MV-4-11 (cell line): ENCODE measurements at places on chromosomes 4 and X.
A peak's percentile ranks its signal among the peaks of the same experiment; 100 is the strongest.

DNA sequence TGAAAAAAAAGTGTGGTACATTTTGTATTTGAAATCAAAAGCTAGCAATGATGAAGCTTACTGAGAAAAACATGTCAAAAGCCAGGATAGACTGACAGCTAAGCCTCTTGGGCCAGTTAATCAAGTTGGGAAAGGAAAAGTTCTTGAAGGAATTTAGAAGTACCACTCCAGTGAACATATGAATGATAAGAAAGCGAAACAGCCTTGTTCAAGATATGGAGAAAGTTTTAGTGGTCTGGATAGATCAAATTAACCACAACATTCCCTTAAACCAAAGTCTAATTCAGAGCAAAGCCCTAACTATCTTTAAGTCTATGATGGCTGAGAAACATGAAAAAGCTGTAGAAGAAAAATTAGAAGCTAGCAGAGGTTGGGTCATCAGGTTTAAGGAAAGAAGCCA, 268.3 kb downstream of the PDHA2 start:
- DNase-seq = no peak

GRCh38 chr4:154939851-154940250, 158.8 kb downstream of the RBM46 start:
- no peak for DNase-seq

- DNase-seq = peak; percentile 64
Observed at GRCh38 chrX:149145845-149146285, 359.2 kb downstream of the IDS start.

DNA sequence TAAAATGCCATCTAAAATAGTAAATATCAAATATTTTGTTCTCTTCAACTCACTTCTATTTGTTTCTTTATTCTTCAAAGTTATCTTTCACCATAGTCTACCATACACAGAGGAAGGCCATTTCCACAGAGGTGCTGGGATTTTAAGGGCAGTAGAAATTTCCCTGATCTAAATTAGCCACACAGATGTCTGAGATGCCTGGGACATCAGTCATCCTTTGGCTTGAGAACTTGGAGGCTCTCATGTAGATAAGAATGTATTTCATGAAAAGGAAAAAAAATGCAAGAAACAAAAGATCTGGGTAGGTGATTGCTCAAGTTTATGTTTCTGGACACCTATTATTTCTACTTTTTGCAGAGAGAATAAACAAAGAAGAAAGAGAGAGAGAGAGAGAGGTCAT, 1008.2 kb downstream of the NLGN4X start:
- DNase-seq = no peak

DNA sequence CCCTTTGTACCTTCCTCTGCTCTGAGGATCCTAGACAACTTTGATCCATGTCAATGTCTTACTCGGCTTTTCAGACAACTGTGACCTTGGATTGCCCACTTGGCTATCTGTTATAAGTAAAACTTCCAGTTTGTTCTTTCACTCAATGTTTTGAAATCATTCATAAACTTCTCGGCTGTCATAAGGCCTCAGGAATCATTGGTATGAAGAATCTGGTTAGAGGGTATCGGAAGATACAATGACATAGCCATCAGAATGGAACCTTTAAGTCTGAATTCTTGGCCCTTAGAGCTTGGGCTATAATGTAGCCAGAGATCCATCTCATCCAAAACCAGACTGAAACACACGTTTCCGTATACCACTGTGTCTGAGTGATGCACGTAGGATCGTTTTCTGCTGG, 59.0 kb upstream of the WDR1 start:
- no peak for DNase-seq

GRCh38 chr4:10732235-10732913, 47.8 kb upstream of the CLNK start:
- no peak for DNase-seq

DNA sequence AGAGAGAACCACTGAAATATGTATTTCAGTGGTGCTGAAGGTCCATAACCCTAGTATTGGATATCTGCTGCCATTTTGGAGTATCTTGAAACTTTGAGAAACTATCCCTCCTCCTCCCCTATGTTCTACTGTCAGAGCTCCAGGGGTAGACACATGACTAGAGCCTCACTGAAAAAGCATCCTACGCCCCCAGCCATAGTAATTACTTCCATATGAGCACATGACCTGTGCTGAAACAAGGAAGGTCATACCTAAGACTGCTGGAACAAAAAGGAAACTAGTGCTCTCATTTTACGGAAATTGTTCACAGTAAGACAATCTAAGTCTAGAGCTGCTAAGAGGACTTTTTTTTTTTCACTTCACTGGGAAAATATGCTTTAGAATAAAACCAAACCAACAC, 42.0 kb upstream of the MAPK10 start:
- DNase-seq = no peak

- DNase-seq = no peak
Observed at GRCh38 chrX:2385224-2385623, 115.6 kb downstream of the DHRSX start.

- DNase-seq = no peak
Observed at GRCh38 chrX:41303013-41303412, 30.9 kb upstream of the DDX3X start.

GRCh38 chr4:6733358-6734164, 17.6 kb downstream of the BLOC1S4 start:
- DNase-seq = no peak

DNA sequence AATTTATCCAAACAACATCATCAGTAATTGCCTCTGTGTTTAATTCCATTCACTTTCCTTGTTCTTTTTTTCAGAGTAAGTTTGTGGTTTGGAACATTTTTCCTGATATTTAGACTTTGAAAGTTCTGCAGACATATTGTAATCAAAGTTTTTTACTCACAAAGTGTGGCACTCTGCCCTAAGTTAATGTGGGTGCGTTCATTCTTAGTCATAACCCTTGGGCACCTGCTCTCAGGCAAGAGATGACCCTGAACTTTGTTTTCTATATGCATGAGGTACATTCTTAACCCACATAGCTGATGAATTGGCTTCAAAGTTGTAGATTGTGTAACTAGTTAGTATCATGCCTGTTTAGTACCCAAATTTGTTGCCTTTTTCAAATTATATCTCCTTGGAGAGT, 424.3 kb downstream of the GRXCR1 start:
- no peak for DNase-seq

DNA sequence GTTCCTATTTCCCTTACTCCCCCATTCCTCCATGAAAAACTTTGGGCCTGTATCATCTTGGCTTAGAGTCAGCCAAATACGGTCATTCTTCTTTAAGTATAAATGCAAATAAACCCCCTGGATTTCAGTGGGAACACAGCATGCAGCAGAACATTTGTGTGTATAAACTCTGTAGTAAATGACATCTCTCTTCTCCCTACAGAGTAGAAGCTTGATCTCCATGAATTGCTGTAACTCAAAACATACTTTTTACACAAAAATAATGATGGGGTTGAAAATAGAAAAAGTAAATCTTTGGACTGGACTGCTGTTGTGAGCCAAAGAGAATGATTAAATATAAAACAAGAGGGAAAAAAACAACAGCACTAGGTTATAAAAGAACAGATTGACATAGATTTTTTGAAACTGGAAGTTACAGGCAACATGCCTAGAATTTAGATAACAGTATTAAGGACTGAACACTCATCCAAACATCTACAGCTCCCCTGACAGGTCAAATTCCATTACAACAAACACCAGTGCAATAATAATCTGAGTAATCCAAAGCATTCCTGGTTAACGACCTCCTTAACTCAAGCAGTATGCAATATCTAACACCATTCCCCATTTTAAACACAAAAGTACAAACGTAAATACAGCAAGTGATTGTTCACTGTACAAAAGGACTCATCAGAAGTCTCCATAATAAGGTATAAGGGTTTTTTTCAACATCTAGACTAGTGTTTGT, 30.7 kb downstream of the TSPAN5 start:
- no peak for DNase-seq

- no peak for DNase-seq
Observed at GRCh38 chr4:24843096-24843495, 47.7 kb downstream of the SOD3 start.

- no peak for DNase-seq
Observed at GRCh38 chrX:14015941-14016340, 13.8 kb downstream of the GEMIN8 start.

- no peak for DNase-seq
Observed at GRCh38 chr4:28518561-28519165, 1658.0 kb downstream of the STIM2 start.

- no peak for DNase-seq
Observed at GRCh38 chr4:25098964-25099891, 61.0 kb downstream of the SEPSECS start.

DNA sequence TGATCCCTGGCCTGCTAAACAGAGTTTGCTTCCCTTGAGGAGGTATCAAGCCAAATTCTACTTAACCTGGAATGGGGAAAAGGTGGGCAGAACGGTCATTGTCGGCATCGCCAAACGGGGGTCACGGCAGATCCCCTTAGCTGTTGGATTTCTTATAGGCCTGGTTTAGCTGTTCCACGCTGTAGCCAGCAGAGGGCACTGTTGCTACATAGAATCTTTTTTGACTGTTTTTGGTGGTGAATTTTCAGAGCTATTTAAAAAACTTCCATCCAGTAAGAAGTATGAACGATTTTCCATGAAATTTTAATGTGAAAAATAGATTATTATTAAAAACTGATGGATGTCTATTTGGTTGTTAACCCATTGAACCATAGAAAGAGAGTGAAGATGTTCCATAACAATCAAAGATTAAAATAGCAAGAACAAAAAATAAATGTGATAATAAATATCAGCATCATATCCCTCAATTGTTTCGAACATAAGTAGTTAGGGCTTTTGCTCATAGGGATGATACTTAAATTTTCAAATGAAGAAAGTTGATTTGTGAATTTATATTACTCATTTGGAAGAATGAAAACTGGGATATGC, 56.6 kb downstream of the LINC00632 start:
- DNase-seq = no peak

- no peak for DNase-seq
Observed at GRCh38 chrX:118682258-118683014, 45.0 kb upstream of the IL13RA1 start.

DNA sequence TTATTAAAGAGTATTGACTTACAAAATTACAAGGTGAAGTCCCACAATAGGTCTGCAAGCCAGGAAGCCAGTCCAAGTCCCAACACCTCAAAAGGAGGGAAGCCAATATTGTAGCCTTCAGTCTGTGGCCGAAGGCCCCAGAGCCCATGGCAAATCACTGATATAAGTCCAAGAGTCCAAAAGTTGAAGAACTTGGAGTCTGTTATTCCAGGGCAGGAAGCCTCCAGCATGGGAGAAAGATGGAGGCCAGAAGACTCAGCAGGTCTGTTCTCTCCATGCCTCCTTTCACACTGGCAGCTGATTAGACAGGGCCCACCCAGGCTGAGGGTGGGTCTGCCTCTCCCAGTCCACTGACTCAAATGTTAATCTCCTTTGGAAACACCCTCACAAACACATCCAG, 18.1 kb downstream of the TDO2 start:
- DNase-seq = no peak

GRCh38 chr4:90002441-90003062, 107.9 kb downstream of the MMRN1 start:
- no peak for DNase-seq

DNA sequence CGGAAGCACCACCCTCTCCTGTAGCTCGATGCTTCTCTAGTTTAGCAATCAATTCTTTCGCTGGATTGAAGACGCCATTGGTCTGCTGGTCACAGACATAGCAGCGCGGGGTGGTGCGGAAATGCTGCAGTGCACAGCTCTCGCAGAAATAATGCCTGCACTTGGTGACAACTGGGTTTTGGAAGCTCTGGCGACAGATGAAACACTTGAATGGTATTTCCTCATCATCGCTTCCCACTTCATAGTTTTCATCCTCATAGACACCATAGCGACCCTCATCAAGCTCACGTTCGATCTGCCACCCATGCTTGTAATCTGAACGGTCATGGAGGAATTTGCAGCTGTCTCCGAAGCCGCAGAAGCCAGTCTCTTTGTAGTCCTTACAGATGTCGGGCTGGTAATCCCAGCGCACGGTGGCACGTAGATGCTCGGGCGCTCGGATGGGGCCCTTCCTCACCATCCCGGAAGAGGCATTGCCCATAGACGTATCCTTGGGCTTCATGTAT, 854 bp downstream of the RNF113A start:
- DNase-seq = peak; percentile 48

DNA sequence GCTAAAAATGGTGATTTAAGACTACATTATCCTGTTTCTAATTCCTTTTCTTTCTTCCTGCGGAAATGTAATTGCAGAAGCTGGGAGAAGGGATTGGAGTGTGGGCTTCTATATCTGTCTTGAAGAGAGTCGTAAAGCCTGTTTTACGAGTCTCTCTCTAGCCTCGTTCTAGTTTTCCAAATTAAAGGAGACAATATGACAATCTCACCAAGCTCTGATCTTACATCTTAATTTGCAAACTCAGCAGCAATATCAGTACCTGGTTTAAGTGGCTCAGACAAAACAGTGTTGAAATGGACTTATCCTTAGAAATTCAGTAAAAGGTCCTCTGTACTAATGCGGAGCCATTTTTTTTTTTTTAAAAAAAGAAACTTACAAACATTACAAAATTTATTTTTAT, 349.5 kb upstream of the HAND2 start:
- no peak for DNase-seq

DNA sequence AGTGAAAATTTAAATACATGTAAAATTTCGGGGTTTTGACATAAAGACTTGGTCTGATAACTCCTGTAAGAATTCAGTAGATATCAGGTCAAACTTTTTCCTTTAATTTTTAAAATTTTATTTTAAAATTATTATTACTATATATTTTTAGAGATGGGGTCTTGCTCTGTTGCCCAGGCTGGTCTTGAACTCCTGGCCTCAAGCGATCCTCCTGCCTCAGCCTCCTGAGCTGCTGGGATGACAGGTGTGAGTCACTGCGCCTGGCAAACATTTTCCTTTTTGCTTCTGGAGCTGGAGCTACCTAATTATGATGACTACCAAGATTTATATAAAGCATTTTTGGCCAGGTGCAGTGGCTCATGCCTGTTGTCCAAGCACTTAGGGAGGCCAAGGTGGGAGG, 37.3 kb downstream of the KLHL15 start:
- no peak for DNase-seq

GRCh38 chr4:64727960-64728359, 318.7 kb upstream of the TECRL start:
- DNase-seq = no peak

DNA sequence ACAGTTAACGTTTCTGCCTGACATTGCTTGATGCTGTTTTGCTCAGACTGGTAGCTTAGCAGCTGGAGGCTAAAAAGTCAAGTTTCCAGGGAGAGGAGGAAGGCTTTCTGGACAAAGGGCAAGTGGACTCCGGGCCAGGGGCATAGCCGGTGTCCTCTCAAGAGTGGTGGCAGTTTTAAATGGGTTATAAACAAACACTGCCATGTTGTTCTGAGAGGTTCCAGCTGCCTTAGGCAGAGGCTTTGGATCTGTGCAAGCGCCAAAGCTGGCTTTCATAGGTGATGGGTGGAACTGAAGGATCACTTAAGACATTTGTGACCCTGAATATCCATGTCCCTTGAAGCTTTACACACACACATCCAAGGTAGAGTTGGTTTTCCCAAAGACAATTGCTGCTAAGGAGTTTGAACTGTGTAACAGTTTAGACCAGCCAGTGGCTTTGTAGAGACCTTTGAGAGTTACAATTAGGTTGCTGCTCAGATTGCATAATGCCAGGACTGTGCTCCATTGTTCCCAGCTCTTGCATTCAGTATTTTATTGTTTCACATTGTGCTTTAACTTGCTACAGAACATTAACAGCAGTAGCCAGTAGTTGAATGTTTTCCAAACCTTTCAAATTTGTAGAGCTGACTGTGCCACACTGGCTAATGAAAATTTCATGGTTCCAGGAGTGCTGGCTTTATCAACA, 54.1 kb upstream of the AP1S2 start:
- peak; percentile 8 for DNase-seq
